ENCODE measurements at places on chromosomes 13 and 19.

- DNase-seq = no peak
Measured at GRCh38 chr13:109394311-109394988, 391.9 kb downstream of the IRS2 start.

DNA sequence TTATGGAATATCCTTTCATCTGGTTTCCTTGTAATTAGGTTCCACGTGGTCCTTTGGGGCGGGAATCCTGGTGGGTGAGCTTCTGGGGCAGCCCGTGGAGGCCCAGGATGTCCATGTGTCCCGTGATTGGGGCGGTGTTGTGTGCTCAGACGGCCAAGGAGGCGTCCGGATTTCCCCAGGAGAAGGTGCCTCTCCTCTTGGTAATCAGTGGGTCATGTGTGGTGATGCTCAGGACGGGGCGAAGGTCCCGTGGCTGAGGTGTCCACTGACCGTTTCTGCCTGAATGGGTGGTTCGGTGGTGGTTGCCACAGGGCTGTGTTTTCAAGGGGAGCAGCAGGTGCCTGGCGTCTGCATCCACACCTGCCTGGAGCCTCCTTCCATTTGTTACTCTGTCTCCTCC, 52.2 kb upstream of the F7 start:
- DNase-seq = no peak

GRCh38 chr13:55999709-56000108, 1141.0 kb upstream of the PRR20A start:
- DNase-seq = no peak

GRCh38 chr19:10290876-10291553, 1.3 kb downstream of the ICAM5 start:
- peak; percentile 77 for DNase-seq

DNA sequence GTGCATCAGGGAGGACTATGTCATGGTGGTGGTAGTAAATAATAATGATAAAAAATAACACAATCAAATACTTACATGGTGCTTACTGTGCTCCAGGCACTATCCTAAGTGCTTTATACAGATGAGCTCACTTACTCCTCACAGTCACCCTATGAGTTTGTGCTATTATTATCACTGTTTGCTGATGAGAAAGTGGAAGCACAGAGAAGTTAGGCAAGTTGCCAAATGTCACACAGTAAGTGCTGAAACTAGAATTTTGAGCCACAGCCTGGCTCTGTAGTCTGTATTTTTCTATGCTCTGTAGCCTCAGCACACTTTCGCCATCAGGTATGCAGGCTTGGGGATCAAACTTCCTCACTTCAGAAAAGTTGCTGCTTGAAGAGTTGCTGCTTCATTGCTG, 46.6 kb downstream of the HTR2A start:
- no peak for DNase-seq

DNA sequence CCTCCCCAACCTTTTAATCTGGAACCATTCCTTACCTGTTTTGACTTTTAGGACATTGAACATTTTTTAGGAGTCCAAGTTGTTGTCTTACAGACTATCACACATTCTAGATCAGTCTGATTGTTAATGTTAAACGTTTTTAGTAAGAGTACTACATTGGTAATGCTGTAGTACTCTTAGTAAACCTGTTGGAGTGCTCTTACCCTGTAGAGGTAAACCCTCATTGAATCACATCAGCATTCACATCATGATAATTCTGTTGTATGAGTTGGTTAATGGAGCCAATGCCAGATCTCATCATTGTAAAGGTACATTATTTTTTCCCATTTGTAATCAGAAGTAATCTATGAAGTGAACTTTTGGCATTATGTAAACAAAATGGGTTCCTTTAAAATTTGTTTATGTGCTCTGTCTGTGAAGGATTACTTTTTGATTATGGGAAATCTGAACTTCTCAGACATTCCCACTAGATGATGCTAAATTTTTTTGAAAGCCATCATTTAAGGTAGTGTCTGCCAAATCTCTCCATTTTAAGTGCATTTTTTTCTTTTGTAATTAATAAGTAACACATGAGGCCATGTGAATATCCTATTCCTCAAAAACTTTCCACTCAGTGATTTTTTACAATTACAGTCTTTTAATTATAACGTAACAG, 55.2 kb downstream of the VWA8 start:
- no peak for DNase-seq

DNA sequence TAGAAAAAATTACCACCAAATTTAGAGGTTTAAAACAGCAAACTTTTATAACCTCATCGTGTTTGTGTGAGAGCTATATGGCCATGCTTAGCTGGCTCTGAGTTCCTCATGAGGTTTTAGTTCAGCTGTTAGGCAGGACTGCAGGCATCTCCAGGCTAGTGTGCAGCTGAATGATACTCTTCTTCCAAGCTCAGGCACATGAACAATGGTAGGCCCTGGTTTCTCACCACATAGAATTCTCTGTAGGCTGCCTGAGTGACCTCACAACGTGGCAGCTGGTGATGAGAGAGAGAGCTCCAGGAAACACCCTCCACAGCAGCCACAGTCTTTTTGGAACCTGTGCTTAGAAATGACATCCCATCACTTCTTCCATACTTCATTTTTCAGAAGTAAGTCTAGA, 540.6 kb upstream of the MIR17HG start:
- no peak for DNase-seq

- DNase-seq = no peak
Measured at GRCh38 chr19:33683881-33684537, 62.3 kb downstream of the CHST8 start.

DNA sequence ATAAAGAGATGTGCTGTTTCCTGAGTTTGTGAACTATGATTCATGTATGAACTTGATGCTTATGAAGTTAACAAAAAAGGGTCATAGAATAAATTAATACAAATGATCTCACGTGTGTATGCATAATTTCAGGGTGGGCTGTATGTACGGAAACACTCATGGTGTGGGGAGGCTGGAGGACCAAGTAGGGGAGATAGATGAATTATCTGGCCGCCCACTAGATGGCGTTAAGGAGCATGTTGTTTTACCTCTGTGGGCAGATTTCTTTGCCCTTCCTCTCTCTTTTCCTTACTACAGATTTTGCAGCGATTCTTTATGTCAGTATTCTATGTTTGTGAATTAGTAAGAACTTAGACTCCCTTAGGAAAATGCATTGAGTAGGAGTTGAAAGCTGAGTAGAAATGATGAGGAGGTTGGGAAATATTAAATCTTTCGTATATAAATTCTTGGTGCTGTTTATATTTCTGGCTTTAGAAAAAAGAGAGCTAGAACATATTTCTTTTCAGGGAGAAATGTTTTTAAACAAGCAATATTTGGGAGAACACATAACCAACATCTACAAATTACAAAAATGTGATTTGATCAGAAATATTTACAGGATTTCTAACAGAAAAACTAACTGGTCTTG, 47.4 kb upstream of the TMTC4 start:
- DNase-seq = peak; percentile 44

All from colonic mucosa (tissue), 4 donors.